Stimulated activated CD4-positive, alpha-beta T cell treated with anti-CD3 and anti-CD28 coated beads, TNF-alpha, amount 100 ng/mL, for 48 hours (primary cell): ENCODE measurements at places on chromosomes 3 and 15.

DNA sequence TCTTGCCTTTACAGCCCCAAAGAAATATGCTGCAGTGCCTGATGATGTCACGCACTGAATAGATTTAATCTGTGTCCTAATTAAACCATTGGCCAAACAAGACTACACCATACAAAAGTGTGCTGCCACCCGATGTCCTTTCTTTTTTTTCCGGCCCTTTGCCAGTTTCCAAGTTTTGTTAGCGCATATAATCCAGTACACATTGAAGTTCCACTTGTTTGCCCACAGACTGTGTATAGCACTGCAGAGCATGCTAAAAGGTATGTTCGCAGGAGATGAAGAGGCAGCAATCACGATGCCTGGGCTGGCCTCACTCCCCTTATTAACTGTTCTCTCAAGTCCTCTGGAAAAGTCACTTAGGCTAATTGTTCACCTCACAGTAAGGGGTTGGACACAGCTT is 26.8 kb downstream of the MRPS25 start:
- no peak for DNase-seq

- no peak for DNase-seq
These were observed 24.4 kb downstream of the ATP2C1 start for GRCh38 chr3:130918328-130918727.

- no peak for DNase-seq
These were observed 179.9 kb downstream of the PLOD2 start for GRCh38 chr3:145981056-145981455.

GRCh38 chr15:50287324-50288116 is 22.0 kb upstream of the HDC start:
- DNase-seq, result no peak

GRCh38 chr3:126208182-126208581 is 27.8 kb upstream of the ALDH1L1 start:
- DNase-seq, result no peak

DNA sequence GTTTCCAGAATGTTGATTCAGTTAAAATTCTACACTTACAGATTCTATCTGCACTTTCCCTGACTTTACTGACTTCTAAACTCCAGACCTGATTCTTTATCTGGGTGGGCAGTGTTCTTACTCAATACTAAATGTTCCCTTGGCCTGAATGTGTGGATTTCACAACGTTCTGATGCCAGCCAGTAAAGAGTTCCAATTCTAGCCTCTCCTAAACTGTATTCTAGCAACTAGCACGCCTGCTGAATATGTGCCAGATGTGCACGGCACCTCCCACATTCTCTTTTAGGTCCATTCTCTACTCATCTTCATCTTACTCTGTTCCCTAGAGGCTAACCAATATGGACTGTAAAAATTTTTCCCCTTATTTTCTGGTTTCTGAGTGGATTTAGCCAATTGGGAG is 479.5 kb upstream of the AGTR1 start:
- no peak for DNase-seq

- no peak for DNase-seq
These were observed 41.1 kb downstream of the GATM start for GRCh38 chr15:45337224-45337623.

DNA sequence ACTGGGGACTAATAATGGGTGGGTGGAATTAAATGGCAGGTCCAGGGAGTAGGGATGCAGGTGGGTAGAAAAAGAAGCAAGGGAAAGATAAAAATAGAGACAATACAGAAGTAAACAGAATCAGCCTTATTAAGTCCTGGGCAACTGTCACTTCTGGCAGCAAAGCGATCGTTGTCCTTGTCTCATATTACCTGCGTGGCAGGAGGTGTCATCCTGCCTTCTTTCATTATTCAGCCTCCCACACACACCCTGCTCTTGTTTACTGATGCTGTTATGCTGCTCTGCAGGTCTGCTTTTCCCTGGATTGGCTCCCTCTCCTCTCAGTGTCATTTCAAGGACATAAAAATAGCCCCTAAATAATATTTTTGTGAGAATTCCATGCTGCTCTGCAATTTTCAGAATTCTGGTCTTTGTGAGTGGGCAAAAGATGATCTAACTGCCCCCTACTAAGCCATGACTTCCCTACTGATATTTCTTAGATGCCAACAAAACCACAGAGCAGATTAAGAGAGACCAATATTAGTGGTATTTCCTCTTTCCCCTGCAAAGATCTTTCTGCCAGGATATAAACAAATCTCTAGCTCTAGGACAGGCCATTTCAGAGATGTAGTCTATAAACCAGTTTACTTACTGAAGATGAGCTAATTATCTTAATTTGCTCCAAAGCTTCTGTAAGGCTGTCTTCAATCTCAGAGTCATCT is 8.5 kb downstream of the VEPH1 start:
- no peak for DNase-seq

GRCh38 chr3:138768125-138768524 is 66.6 kb downstream of the PIK3CB start:
- no peak for DNase-seq

DNA sequence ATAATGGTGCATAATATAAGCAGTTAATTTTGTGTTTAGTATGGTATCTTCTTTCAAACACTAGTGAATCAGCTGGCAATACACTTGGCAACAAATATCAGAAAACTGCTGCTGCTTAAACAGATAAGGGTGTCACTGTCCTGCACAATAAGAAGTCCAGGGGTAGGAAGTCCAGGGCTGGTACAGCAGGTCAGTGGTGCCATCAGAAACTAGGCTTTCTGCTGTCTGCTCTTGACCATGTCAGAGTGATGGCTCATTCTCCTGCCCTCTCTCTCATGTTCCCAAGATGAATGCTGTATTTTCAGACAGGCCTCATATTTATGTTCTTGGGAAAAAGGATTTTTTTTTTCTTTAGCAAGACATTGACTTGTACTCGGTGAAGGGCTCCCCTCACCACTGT is 9.2 kb upstream of the GRK7 start:
- DNase-seq, result no peak

DNA sequence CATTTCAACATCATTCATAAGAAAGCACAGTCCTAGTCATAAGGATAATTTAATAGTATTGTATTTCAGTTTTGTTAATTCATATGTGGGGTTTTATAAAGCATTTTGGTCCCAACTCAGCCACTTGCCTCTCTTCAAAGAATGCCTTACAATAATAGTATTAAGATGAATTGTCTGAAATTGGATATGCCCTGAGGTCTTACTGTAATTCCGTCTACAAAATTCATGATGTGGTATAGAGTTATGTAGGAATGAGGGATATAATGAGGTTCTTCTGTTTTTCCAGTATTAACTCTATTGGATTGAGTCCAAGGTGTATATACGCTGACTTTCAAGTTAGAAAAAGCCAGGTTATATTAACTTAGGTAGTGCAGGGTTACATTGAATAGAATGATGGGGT is 177.0 kb downstream of the GOLIM4 start:
- DNase-seq, result no peak

DNA sequence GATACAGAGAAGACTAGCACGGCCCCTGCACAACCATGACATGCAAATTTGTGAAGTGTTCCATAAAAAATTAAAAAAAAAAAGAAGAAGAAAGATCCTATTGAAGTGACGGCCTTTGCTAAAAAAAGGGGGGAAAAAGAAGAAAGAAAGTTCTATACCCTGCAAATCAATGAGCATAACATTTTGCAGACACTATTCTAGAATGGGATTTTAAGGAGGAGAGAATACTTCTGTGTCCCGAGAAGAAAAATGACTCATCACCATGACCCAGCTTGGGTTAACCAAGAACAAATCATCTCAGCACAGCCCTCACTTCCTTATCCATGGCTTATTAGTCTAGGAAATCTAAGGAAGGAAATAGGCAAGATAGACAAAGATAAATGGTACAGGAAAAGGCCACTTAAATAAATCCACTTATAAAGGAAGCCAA is 7.4 kb upstream of the SH3BP5 start:
- DNase-seq, result no peak

GRCh38 chr3:54772746-54773145 is 155.1 kb downstream of the LRTM1 start:
- DNase-seq, result no peak

DNA sequence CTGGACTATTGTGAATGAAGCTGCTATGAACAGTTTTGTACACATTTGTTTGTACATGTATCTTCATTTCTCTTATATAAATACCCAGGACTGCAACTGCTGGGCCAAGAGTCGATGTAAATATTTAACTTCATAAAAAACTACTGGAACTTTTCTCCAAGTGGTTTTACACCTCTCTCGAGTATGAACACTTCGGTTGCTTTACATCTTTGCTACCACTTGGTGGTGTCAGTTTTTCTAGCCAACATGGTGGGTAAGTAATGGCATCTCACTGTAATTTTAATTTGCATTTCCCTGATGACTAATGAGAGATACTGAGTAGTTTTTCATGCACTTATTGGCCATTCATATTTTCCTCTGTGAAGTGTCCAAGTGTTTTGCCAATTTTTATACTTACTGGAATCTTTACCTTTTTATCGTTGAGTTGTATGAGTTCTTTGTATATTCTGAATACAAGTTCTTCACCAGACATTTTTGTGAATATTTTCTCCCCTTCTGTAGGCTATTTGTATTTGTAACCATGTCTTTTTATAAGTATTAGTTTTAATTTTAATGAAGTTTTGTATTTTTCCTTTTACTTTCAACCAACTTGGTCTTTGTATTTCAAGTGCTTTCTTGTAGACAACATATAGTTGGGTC is 44.4 kb downstream of the PCOLCE2 start:
- DNase-seq, result no peak

GRCh38 chr3:49198161-49198560 is 26.8 kb downstream of the KLHDC8B start:
- DNase-seq, result no peak

DNA sequence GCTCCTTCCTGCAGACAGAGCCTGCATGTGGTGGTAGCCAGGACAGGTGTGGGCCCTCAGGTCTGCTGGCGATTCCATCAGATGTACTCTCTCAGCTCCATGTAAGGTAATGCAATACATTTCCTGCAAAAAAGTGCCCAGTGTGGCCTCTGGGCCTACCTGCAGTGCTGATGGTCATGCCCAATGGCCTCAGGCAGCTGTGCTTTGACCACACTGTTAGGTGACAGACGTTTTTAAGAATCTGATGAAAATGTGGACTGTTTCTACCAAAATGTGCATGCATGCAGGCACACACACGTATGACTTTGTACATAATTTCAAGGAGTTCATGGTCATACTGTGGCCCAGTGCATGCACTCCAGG is 152.9 kb downstream of the RAB11A start:
- no peak for DNase-seq

GRCh38 chr3:190586631-190587011 is 72.7 kb downstream of the IL1RAP start:
- peak; percentile 15 for DNase-seq

GRCh38 chr15:36426691-36427090 is 152.7 kb upstream of the CDIN1 start:
- DNase-seq, result no peak

DNA sequence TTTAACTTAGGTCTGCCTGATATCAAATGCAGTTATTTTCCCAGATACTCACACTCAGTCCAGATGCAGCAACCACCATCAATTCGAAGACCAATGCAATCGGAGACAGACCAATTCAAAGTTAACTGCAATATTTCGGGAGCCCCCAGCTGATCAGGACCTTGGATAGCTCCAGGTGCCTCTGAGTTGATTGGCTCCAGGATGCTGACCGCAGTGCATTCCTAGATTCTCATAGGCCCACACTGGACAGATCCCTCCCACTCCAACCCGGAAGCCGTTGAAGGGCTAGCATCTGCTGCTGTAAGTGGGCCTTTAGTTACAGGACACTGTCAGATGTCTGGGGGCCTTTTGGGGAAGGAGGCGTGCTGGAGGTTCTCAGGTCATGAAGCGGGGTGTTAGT is 89.5 kb upstream of the ATP2B2 start:
- DNase-seq, result peak; percentile 17

DNA sequence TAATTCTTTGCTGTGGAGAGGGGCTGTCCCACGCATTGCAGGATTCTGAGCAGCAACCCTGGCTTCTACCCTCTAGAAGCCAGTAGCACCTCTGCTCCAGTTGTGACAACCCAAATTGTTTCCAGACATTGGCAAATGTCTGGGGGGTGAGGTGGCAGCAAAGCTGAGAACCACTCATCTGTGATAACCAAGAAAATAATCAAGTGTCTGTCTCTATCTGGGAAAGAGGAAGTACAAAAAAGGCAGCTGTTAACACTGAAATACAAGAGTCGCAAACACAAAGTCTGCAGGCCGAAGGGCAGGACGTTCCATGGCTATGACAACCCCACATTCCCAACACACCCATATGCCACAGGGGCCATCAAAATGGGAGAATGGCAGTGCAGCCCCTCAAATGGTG is 42.2 kb upstream of the GNB5 start:
- no peak for DNase-seq

DNA sequence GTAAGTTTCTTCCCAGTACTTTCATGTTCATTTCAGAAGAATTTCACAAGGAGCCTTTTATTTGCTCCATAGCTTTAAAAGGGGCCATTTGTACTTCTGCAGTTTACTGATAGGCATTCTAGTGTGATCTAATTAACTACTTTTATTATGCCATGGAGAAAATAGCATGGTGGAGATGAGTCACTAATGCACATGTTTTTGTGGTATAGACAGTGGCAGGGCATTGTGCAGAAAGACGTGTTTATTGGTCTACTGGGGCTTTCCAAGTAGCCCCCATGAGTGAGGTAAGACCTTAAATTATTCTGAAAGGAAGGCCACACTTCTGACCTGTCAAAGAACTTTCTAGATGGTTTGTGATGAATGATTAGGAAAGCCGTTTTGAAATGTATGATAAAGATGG is 810.0 kb upstream of the NR2F2 start:
- no peak for DNase-seq

DNA sequence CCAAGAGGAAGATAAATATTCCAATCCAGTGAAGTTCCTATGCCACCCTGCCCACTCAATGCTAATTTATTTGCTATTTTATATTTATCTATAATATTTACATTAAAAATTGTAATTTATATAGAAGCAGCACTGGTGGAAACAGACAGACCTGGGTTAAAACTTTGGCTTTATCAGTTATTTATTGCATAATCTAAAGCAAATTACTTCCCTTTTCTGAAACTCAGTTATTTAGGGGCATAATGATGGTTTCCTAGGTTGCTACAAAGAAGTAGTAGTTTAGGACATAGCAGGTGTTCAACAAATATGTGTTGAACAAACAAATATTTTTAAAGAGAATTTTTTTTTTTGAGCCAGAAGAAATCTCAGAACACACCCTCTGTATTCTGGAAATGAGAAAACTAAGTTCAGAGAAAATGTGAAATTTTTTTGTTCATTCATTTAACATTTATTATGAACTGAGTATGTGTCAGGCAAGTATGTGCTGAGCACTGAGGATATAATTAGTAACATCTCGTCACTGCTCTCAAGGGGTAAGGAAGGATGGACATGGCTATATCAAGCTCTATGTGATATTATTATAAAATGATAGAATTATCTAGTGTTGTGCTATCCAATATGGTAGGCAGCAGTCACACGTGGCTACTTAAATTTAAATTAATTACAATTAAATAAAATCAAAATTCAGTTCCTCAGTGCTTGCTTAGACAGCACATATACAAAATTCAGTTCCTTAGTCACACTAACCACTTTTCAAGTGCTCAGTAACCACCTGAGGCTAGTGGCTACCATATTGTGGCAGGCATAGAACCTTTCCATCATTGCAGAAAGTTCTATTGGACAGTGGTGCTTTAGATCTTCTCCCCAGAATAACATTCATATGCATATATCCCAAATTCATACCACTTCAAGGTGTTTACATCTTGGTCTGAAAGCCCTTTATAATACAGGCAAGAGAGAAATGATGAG is 7.0 kb upstream of the UBE2Q2 start:
- DNase-seq, result no peak
